GM12891 (cell line): ENCODE measurements at places on chromosomes 3 and 15.

- DNase-seq: no peak
Observed at GRCh38 chr3:195896361-195897080, 11.8 kb downstream of the TNK2 start.

- DNase-seq: no peak
Observed at GRCh38 chr15:86327230-86327865, 247.7 kb downstream of the AGBL1 start.

- DNase-seq: no peak
Observed at GRCh38 chr15:67918205-67918861, 78.5 kb upstream of the RNU6-1 start.

- no peak for DNase-seq
Observed at GRCh38 chr3:33358172-33358781, 81.0 kb downstream of the FBXL2 start.

DNA sequence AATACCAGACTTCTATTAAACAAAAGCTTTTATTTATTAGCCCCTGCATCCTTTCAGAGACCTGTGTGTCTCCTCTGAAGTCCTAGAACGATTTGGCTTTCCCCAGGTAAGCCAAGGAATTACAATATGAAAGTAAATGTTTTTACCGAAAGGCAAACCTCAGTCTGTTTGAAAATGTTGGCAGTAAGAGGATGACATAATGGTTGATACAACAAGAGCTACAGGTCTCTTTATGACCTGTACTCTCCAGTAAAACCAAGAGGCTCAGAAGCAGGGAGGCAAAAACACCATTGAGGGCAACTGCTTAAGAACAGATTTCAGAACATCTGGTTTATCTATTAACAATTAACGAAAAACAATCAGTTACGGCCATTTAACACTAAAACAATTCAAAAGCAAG is 107.8 kb downstream of the ADAM10 start:
- no peak for DNase-seq

GRCh38 chr15:35431281-35431680 is 114.7 kb downstream of the DPH6 start:
- DNase-seq: no peak

DNA sequence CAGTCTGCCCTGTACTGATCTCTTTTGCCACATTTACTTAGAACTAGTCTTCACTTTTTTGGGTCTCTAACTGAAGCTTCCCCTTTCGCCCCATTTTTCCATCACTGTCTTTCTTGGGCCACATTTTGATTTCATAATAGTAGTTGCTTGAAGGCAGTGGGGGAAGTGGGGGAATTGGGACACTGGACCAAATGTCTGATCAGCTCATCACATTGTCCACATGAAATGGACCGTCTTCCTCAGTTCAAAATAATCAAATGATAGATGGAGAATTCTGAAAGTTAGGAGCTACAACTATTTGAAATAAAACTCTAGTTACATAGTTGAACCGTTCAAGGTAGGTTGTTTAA is 747 bp downstream of the PDCD6IP start:
- peak; percentile 6 for DNase-seq

DNA sequence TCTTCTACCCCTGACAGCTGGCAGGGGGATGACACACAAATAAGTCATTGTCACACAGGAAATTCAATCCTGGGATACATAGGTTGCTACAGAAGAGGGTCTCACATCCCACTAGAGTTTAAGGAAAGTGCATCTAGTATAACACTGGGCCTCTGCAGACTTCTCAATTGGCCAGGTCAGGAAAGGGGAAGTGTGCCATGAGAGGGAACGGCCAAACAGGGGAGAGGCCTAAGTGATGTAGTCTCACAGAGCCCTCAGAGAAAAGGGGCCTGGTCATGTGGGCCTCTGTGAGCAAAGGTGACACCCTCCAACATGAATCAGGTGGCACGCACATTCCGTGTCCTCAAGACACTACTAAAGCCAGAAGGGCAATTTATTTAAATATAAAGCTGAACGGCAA is 11.2 kb downstream of the ZXDC start:
- DNase-seq: no peak

GRCh38 chr3:143472731-143473523 is 353.4 kb downstream of the CHST2 start:
- no peak for DNase-seq

- no peak for DNase-seq
Observed at GRCh38 chr15:35665896-35666536, 120.1 kb upstream of the DPH6 start.

GRCh38 chr15:62770752-62771151 is 271.8 kb upstream of the TPM1 start:
- DNase-seq: no peak

DNA sequence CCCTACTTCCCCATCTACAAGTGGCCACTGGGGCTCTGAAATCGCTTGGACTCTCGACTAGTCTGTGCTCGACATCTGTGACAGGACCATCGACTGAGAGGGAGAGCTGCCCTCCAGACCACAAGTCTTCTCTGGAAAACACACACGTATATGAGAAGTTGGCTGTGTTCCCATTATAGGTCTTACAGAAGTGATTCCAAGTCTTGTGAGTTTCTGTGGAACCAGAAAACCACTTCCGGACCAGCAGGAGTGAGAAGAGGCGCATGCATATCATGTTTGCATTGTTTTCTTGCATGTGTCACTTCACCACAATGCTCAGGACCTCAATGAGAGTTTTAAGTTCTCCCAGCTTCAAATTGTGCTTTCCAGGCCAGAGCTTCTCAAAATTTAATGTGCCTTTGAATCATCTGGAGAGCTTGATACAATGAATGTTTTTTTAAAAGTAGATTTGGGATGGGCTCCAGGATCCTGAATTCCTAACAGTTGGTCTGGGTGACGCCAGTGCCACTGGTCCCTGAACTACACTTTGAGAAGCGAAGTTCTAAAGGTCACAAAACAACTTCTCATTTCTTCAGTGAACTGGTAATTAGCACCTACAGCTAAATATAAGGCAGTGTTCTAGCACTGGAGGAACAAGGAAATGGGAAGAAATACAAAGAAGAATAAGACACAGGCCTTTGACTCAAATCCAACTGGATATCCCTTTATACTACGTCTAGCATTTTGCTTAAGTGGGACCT is 15.7 kb downstream of the LIPC start:
- no peak for DNase-seq
